ENCODE measurements at places on chromosomes 1 and 21. TPM values are rescaled to one million over a fixed set of nuclear protein-coding genes. Genes with fewer than 3 reads are reported as not detected.

DNA sequence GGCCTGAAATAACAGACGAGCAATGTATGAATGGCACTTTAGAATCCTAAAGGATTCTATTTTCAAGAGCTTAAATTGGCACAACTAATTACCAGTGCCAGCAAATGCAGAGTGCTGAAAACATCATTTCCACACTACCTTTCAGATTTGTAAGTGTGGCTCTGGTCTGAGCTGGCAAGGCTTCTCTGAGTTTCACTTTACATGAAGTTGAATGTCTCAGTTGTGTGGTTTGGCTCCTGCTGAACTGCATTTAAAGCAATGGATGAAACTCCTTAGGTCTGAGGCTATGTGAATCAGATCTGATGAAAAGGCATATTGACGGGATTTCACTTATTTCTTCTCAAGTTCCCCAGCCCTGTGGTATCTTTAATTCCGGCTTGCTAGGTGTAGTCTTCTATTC, 114.8 kb upstream of the PTGFR start:
- no peak for DNase-seq

DNA sequence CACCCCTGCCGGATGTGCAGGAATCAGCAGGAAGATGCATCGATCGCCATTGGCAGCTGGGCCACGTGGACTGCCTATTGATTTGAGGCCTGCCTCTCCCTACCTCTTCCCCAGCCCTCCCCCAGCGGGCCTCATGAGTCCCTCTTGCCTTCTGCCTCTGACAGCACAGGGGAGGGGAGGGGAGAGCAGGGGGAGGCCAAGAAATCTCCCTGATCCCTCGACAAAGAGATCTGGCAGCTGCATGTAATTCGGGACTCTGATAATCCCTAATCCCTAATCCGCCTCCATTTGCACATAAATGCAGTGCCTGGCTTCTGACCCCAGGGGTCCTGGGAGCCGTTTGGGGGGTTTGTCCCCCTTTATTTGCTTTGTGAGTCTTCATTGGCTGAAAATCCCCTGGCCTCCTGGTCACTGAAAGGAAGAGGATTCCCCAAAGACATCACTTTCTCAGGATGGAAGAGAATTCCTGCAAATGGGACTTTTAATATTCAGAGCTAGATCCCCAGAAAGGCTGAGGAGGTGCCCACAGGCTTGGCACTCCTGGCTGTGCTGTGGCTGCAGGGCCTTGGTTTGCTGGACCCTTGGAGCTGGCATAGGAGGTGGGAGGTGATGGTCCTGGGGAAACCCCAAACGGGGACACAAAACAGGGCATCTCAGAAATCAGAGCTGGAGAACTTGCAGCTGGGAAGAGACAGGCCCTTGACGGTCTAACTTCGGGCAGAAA, 239.4 kb upstream of the POU3F1 start:
- no peak for DNase-seq

- no peak for DNase-seq
These were observed 28.7 kb upstream of the TTLL10 start for GRCh38 chr1:1144843-1145546.

GRCh38 chr1:207908107-207908734, 2.7 kb downstream of the CD34 start:
- no peak for DNase-seq

SRM gene
- 52.4 TPM for total RNA-seq

DNA sequence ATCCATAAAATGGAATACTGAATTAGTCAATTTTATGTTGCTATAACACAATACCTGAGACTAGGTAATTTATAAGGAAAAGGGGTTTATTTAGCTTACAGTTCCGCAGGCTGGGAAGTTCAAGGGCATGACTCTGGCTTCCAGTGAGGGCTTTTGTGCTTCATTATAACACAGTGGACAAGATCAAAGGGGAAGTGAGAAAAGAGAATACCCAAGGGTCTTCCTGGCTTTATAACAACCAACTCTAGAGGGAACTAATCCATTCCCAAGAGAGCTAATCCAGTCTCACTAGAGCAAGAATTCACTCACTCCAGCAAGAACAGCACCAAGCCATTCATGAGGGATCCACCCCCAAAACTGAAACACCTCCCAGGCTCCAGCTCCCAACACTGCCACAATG, 3.1 kb downstream of the KIFAP3 start:
- no peak for DNase-seq

GRCh38 chr1:54781023-54781723, 16.9 kb upstream of the PARS2 start:
- no peak for DNase-seq

- DNase-seq, result no peak
These were observed 187.2 kb upstream of the FOXD3 start for GRCh38 chr1:63135174-63135512.

DNA sequence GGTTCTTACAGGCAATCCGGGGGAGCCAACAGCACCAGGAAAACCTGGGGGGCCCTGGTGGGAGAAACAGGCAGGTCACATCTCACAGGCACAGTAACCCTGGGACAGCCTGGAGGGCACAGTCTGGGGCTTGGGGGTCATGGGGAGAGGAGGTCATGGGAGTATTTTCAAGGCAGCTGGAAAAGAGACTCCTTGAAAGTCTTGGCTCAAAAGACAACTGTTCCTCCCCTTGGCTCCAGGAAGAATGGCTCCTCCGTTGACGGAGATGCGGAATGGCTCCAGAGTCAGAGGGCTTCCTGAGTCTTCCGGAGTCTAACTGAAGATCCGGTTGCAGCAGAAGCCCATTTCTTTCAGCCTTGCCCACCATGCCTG, 25.9 kb upstream of the PEF1 start:
- DNase-seq, result no peak

GRCh38 chr1:199545780-199546179, 481.7 kb upstream of the NR5A2 start:
- DNase-seq, result no peak
